NCI-H1417 treated with DMSO at 0.1 percent for 48 hours (cell line): ENCODE measurements at places on chromosomes 16 and 17.
A peak's percentile ranks its signal among the peaks of the same experiment; 100 is the strongest.

- DNase-seq, result no peak
Observed at GRCh38 chr17:55740511-55741355, 10.1 kb upstream of the PCTP start.

- DNase-seq, result no peak
Observed at GRCh38 chr17:50244771-50245170, 29.5 kb upstream of the TMEM92 start.

DNA sequence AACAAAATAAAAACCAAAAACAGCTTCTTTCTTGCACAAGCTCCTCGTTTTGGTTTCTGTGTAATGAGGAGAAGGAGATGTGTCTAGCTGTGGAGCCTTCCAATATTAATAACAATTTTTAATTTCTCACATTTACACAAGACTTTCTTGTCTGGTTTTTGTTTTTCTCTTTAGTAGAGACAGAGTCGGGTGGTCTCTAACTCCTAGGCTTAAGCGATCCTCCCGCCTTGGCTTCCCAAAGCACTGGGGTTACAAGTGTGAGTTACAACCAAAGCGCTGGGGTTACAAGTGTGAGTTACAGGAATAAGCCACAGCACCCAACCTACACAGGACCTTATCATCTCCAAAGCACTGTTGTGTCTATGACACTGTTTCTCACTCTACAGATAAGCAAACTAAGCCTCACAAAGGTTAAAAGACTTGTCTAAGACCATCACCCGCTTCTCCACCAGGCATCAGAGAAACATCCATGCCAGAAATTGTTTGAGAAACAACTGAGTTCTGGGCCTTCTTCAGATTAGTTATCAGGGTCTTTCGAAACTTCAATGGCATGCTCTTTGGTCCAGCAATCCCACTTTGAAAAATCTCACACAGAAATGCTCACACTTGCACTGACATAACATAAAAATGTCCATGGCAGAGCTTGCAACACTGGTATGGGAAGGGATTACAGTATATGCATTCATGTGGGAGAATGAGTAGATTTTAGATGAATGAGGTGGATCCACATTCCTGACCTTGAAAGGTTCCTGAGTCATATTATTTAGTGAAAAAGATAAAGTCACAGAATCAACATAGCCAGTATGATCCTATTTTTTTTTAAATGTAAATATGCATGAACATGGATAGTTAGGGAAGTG is 3.9 kb downstream of the ABAT start:
- no peak for DNase-seq

GRCh38 chr16:5186381-5186903 is 88.8 kb upstream of the EEF2KMT start:
- no peak for DNase-seq

DNA sequence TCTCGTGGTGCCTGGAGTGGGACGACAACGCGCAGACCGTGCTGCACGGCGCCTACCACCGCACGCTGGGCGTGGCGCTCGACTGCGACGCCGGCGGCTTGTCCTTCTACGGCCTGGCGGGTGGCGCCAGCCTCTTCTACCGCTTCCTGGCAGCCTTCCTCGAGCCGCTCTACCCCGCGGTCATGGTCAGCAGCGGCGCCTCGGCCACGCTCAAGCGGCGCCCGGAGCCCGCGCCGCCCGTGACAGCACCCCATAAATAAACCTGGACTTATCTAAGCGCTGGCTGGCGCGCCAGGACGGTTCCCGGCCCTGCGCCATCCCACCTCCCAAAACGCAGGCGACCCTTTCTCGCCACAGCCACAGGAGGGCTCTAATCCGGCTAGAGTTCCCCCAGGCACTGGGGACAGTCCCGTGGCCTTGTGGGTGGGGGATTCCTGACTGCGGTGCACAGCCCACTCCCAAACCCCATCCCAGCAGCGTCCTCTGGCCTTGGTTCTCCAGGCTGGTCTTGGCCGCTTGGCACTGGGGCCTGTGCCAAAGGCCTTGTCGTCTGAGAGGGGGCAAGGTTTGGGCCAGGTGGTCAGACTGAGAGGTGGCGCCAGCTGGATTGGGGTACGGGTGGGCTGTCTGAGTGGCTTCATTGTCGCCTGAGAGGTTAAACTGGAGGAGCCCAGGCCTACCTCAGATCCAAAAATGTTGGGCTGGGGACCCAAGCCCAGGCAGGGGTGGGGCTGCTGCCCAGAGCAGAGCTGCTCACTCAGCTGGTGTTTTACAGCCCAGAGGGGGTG is 10.1 kb upstream of the SLC16A5 start:
- no peak for DNase-seq

DNA sequence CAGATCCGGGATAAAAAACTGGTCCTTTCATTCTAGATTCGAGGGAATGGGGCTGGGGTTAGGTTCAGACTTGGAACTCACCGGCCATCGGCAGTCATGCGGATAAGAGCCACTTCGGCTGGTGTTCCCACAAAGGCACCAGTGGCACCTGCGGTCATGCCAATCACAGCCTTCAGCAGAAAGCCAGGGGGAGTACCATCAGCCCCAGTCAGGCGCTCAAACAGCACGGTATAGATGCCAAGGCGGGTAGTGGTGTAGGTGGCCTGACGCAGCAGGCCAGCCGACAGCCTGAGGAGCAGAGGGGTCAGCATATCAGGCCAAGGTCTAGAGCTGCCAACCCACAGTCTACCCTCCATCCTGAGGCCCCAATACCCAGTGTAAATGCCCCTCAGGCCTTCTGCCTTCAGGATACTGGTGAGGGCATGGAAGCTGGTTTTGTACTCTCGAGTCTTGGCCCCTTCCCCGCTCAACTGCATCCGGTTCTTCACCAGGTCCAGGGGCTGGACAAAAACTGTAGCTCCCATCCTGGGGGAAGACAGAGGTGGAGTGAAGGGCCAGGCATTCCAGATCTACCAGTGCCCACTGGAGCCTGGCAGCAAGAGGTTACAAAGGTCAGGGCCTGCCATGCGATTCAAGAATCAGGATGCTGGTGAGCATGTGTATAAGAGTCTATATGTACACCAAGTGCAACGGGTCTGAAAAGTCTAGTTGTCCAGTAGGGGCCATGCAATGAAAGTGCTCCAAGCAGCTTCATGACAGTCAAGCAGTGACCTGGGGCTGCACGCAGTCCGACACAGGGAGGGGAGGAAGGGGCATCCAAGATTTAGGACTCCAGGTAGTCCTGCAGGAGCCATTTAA is 929 bp downstream of the SLC25A11 start:
- no peak for DNase-seq

- DNase-seq, result peak; percentile 39
Observed at GRCh38 chr16:1366712-1367299, 15.1 kb downstream of the GNPTG start.

GRCh38 chr16:49944221-49944620 is 80.8 kb upstream of the CNEP1R1 start:
- no peak for DNase-seq

GRCh38 chr16:53372992-53373871 is 61.0 kb upstream of the RBL2 start:
- no peak for DNase-seq

DNA sequence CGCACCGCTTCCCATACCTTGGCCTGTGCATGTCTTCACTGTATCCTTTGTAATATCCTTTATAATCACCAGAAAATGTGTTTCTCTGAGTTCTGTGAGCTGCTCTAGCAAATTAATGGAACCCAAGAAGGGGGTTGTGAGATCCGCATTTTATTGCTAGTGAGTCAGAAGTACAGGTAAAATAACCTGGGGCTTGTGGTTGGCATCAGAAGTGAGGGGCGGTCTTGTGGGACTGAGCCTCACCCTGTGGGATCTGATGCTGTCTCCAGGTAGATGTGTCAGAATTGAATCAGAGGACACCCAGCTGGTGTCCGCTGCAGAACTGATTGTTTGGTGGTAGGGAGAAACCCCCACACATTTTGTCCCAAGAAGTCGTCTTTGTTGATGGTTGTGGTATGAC is 382.4 kb downstream of the SNX29 start:
- DNase-seq, result no peak

DNA sequence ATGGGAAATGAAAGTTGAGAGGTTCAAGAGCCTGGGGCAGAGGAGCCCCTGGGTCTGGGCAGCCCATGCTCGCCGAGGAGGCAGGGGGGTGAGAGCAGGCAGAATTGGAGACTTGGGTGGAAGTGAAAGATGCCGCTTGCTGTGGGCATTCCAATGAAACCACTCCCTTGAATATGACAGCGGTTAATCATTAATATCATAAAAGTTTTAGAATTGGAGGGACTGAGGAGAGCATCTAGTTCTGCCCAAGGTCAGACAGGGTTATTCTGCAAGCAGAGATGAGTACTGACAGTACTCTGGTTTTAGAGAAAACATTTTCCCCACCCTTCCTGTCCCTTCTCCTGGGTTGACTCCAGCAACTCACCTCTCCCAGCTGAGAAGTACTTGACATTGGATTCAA is 180.2 kb downstream of the MSI2 start:
- DNase-seq, result no peak
